ENCODE measurements at places on chromosomes 1 and 21.

GRCh38 chr1:119463569-119463968 lies 43.4 kb upstream of the HSD3B1 start:
- no peak for DNase-seq

- DNase-seq = no peak
Measured at GRCh38 chr1:16993521-16994038, 13.2 kb upstream of the MFAP2 start.

GRCh38 chr1:20216574-20216973 lies 30.3 kb upstream of the PLA2G2C start:
- DNase-seq = no peak

- DNase-seq = no peak
Measured at GRCh38 chr1:176046926-176047325, 160.2 kb downstream of the COP1 start.

DNA sequence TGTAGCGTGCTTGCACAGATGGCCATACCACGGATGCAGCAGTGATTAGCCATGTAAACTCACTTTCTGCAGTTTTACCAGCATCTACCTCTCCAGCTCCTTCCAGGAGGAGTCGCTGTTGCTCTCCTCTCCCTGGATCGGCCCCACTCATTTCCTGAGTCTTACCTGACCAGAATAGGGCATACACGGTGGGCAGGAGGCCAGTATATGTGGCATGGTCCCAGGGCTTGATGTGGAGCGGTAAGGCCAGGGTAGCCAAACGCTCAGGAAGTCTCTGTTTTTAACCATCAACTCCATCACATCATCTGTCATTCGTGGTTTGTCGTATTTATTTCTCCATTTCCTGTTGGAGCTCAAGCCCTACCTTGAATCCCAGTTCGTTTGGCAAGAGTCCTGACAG lies 163.4 kb upstream of the USP24 start:
- peak; percentile 37 for DNase-seq

- no peak for DNase-seq
Measured at GRCh38 chr1:40633931-40634376, 31.5 kb downstream of the RIMS3 start.

DNA sequence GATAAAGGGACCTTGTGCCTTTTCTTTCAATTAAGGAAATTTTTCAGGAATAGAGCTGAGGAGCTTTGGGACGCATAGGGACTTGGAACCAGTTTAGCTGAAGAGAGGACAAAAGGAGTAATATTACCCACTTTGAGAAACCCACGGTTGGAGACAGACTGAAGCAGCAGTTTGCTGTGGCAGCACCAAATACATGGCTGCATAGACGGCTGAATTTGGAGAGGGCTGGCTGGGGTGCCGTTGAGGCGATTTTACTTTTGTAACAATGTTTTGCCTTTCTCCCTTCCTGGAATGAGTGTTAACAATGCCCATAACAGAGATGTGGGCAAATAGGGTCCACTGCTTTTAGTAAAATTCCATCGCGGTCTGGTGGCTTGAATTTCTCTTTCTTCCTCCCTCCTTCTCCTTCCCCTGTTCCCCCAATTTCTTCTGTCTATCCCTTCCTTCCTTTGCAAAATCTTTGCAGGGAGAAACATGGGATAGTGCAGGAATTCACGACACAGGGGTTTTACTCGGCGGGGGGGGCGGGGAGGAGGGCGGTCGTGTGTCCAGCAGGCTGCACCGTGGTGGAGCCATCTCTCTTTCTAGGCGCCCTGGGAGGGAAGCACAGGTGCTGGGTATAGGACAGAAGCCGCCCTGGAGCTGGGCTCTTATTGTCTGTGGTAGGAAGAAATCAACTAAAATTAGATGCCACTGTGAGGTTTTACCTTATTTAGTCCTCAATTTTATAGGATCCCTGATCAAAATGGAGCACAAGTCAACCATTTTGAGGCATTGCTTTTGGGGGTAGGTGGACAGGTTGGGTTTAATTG lies 6.8 kb downstream of the LHX4 start:
- no peak for DNase-seq

DNA sequence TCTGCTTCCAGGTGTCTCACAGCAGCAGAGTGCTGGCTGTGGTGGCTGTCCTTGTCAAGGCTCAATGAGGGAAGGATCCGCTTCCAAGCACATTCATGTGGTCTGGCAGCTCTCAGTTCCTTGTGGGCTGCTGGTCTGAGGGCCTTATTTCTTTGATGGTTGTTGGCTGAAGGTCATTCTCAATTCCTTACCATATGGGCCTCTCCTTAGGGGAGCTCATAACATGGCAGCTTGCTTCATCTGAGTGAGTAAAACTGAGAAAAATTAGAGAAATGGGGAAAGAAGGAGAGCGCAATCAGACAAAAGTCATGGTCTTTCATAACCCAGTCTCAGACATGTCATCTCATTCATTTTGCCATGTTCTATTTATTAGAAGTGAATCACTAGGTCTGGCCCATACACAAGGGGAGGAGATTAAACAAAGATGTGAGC lies 81.7 kb upstream of the TSPAN2 start:
- DNase-seq = no peak

Data from large intestine (tissue), 12 donors.